ENCODE measurements at places on chromosomes 7 and 10.

- peak; percentile 54 for DNase-seq
Measured at GRCh38 chr7:30173058-30173897, 38.5 kb downstream of the MTURN start.

- no peak for DNase-seq
Measured at GRCh38 chr10:36717118-36717517, 408.3 kb upstream of the ANKRD30A start.

DNA sequence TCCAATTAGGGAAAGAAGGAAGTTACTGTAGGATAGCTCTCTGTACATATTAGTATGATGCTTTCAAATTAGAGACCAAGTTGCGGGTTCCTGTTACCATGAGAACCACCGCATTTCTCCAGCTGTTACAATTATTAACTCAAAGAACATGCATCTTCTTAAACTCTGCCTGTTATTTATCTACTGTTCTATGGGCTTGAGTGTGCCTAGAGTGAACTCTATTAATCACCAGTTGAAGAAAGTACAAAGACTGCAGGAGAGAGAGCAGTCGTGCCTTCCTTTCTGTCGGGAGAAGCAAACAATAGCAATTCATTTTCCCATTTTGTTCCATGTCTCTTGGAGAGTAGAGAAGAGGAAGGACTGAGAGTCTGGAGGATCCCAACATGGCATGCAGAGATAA, 1071.2 kb downstream of the TYW1 start:
- DNase-seq = no peak

GRCh38 chr7:87188930-87189329, 30.6 kb downstream of the TMEM243 start:
- DNase-seq = no peak

DNA sequence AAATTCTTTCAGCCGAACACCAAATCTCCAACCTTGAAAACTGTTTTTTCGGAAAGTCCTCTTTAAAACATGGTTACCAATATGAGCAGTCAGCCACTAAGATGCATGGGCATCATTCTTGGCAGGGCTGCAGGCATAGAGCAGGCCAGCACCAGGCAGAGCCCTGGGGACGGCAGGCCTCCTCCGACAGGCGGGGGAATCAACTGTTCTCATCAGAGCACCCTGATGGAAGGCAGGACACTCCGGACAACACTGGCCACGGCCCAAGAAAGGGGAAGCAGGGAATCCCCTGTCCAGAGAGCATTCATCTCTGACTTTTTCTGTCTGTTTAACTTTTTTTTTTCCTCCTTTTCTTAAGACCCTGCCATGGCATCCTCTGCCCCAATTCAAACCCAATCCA, 1.4 kb upstream of the NOS3 start:
- DNase-seq = no peak

DNA sequence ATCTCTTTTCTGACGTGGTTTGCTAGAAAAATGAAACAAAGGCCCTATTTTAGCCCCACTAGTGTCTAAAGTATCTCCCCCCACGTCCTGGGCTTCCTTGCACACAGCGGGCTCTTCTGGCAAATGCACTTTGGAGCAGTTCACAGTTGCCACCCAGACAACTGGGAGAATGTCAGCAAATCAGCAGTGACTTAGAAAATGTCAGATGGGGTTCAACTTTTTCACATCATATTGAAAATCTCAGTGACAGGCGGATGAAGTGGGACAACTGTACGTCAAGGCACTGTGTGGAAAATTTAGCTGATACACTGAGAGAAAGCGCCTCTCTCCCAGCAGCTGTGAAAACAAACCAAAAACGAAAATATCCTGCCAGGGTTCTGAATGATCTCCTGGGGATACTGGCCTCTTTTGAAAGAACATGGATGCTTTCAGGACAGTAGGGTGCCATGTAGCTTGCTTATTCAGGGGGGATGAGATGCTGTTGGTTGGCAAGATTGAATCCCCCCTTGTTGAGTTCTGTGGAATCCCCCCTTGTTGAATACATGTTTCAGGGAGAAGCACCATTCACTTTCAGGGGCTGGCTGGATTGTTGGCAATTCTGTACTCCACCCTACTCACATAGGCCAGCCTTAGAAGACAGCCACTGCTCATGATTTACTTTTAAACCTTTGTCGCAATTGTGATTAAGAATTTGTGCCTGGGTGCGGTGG, 372.8 kb upstream of the CELF2 start:
- no peak for DNase-seq

- DNase-seq = no peak
Measured at GRCh38 chr10:102220612-102221011, 5.5 kb upstream of the ELOVL3 start.

GRCh38 chr7:28349637-28350036, 62.7 kb upstream of the CREB5 start:
- DNase-seq = no peak

- no peak for DNase-seq
Measured at GRCh38 chr10:103769176-103769575, 86.2 kb downstream of the SH3PXD2A start.

DNA sequence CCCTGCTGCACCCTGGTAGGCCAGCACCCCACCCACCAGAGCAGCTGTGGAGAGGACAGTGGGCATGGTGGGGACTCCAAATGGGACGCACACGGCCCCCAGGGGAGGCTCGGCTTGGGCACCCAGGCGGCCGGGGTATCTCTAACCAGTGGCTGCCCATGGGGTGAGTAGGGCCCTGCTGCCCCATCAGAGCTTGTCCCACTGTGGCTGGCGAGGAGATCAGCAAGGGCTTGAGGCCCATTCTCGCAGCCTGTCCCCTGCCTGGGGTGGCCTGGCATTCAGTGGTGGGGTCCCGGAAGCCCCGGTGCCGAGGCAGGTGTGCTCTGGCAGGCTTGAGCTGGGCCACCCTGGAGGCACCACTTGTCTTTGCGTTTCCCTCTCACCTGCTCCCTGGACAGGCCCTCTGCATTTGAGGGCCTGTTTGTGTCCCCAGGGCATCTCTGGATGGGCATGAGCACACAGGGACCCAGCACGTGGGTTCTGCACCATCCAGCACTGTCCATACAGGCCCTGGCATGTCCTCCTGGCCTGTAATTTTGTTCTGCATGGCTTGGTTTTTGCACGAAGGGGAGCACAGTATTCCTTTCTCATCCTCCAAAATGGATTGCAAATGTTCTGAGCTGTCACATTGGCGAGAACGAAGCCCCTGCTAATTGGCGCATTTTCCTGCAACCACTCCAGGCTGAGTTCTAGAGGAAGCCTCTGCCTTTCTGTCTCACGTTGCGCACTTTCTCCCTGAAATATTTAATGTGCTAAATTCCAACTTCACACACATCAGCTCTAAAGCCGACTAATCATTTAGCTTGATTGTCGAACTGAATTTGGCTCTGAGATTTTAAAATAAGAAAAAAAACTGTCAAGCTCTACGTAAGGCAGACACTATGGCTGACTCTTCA, 27.2 kb downstream of the PWWP2B start:
- no peak for DNase-seq

GRCh38 chr10:112141292-112141691, 42.3 kb downstream of the GPAM start:
- DNase-seq = no peak

- DNase-seq = no peak
Measured at GRCh38 chr10:42955493-42955889, 121.4 kb upstream of the RET start.

DNA sequence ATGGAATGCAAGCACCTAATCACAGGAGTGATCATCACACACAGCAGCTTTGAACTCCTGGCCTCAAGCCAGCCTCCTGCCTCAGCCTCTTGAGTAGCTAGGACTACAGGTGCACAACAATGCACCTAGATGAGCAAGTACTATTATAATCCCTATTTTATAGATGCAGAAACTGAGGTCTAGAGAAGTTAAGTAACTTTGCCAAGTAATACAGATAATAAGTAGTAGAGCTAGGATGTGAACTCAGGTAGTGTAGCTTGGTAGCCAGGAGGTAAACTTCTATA, 33.7 kb downstream of the DNAJC12 start:
- DNase-seq = no peak

GRCh38 chr10:59808896-59809643, 55.8 kb upstream of the MRLN start:
- no peak for DNase-seq

DNA sequence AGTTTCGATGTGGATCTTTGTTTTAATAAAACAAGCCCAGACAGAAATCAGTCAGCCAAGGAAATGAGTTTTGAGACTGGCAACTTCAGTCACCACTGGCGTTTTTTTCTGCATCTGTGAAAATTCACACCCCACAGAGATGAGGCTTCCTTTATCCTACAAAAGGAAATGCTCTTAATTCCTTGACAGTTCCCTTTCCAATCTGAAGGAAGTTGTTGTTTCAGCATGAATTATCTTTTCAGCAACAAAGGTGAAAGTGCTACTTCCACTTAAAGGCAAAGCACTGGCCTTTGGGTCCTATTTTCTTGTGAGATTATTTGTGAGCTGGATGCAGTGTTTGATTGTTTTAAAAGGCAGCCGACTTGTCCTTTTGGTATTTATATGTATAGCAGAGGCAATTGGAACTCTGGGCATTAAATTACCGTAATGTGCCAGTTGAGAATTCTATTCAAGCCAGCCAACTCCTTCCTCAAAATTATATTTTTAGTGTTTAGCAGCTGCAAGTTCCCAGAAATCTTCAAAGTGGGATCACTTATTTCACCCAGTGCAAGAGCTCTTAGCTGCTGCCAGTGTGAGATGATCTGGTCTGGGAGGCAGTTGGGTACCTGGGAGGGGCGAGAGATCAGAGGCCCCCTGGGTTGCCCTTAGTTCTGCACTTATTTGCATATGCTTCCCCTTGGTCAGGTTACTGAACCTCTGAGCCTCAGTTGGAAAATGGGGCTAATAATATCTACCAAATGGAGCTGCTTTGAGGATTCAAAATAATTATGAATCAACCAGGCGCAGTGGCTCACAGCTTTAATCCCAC, 427.1 kb downstream of the GALNT17 start:
- DNase-seq = no peak

- no peak for DNase-seq
Measured at GRCh38 chr10:76245951-76246495, 814.6 kb downstream of the LRMDA start.

- no peak for DNase-seq
Measured at GRCh38 chr7:140920745-140921144, 4.0 kb downstream of the BRAF start.

DNA sequence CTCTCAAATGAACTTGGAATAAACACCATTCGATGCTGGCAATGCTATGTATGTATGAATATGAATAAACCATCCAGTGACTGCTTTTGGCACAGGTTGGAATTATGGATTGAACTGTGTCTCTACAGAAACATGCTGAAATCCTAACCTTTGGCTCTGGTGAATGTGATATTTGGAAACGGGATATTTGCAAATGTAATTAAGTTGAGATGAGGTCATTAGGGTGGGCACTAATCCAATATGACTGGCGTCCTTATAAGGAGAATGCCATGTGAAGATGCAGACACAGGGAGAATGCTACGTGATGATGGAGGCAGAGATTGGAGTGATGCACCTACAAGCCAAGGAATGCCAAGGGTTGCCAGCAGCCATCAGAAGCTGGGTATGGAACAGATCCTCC, 3.4 kb upstream of the ACTR3B start:
- DNase-seq = no peak

- no peak for DNase-seq
Measured at GRCh38 chr7:71521506-71521905, 389.6 kb downstream of the GALNT17 start.

GRCh38 chr7:151383638-151384351, 26.0 kb downstream of the WDR86 start:
- no peak for DNase-seq

GRCh38 chr10:115851695-115852094, 421.3 kb downstream of the GFRA1 start:
- DNase-seq = no peak

GRCh38 chr7:3649678-3650440, 348.8 kb downstream of the SDK1 start:
- DNase-seq = no peak

GRCh38 chr7:83579740-83580139, 69.2 kb downstream of the SEMA3E start:
- no peak for DNase-seq

DNA sequence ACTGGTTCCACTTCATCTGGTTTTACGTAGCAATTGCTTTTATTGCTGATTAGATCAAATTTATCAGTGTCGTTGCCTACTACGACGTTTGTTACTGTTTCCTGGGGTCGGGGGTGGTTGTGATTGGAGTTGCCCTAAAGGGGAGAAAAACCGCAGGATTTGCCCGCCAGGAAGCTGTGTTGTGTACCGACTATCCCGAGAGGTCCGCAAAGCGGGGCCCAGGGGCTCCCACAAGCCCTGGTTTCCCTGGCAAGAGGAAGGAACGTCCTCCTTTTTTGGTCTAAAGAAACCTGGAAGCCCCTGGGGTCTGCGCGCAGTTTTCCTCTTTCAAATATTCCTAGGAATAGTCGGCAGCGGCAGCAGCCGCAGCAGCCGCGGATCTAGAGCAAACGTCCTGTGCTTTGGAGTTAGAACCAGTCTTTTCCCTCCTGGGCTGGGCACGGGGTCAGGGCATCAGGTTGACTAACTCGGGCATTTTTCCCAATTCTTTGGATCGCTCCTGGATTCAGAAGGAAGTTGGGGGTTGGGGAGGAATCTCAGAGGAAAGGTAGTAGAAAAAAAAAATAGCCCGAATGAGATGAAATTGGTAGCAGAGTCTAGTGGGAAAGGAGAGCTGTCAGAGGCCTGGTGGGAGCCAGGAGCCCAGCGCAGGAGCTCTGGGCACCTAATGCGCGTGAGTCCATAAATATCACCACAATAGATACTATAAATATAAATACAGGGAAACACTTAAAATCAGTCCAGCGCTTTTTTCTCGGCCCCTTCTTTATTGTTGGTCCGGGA, 4.6 kb downstream of the VAX1 start:
- no peak for DNase-seq

- peak; percentile 50 for DNase-seq
Measured at GRCh38 chr7:36155811-36156361, 2.8 kb downstream of the EEPD1 start.

DNA sequence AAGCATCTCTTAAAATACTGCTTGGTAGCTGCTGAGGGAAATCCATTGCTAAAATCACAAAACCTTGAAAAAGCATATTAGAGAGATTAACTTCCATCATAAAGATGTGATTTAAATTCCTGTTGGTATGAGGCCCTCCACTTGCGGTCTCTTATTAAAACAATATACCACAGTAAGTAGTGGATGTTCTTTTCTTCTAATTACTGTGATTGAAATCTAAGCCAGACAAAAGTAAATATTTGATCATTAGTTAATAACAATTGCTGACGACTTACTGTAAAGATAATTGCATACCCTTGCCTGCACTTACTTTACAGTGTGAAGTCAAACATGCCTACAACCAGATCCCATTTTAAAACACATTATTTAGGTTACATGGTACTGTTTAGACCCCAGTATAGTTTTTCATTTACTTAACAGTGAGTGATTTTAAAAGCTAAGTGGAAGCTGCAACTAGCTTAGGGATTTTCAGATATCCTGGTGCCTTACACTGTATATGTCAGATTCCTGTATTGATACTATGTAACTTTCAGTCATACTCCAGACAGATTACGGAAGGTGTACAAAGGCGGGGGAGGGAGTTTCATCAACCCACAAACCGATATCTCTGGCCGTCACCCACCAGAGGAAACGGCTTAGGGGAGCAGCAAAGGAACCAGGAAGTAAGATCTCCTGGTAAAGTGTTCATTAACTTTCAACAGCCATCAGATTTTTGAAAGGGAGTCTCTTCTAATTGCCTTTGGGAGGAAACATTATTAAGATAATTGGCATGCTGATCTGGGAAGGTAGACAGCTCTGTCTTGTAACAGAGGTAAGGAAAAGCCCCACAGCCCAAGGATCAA, 986 bp downstream of the NRP1 start:
- no peak for DNase-seq

GRCh38 chr7:120567204-120567603, 290.7 kb downstream of the TSPAN12 start:
- DNase-seq = no peak

GRCh38 chr7:21690705-21691104, 147.9 kb downstream of the DNAH11 start:
- DNase-seq = no peak

- DNase-seq = no peak
Measured at GRCh38 chr10:80465839-80466590, 11.9 kb downstream of the TSPAN14 start.
